ENCODE measurements at places on chromosomes 16 and 17. TPM values are rescaled to one million over a fixed set of nuclear protein-coding genes. Genes with fewer than 3 reads are reported as not detected.
A peak's percentile ranks its signal among the peaks of the same experiment; 100 is the strongest.

DNA sequence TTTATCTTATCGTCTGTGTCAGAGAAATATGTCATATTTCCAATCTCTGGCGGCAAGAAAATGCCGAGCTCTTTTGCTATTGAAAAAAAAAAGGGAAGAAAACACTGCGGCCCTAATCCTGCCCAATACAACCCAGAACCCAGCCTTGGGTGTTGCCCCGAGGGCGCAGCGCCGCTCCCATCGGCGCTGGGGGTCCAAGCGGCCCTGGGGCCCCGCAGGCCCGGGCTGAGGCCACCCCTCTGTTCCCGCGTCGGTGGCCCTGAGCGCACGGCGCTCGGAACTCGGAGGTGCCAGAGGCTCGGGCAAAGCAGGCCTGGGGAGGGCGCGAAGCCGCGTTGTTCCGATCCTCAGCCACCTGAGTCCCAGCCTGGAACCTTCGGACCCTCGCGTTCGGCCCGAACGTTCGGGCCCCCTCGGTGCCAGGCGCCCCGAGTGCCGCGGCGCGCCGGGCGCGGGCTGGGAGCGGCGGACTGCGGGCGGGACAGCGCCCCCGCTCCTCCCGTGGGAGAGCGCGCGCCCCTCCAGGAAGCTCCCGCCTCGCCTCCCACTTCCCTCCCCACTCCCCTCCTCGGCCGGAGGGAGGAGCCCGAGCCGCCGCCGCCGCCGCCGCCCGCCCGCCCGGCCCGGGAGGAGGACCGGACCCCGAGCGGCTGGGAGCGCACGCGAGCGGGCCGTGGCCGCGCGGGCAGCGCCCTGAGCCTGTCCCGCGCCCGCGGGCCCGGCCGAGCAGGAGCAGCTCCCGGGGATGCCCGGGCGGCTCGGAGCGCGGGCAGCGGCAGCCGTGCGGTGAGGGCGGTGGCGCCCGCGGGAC is at the start of gene CPNE2:
Gene CPNE2 (plus strand): TSS at position 609 of the 811 bp plus-strand sequence. CDS start 18,160 bp downstream, outside the sequence.
- DNase-seq: peak; percentile 53

Gene CTRL
- total RNA-seq: 1.4 TPM

Gene RBFOX1
- total RNA-seq: 78.0 TPM

GRCh38 chr17:14732211-14732610 is 431.3 kb downstream of the HS3ST3B1 start:
- no peak for DNase-seq

DNA sequence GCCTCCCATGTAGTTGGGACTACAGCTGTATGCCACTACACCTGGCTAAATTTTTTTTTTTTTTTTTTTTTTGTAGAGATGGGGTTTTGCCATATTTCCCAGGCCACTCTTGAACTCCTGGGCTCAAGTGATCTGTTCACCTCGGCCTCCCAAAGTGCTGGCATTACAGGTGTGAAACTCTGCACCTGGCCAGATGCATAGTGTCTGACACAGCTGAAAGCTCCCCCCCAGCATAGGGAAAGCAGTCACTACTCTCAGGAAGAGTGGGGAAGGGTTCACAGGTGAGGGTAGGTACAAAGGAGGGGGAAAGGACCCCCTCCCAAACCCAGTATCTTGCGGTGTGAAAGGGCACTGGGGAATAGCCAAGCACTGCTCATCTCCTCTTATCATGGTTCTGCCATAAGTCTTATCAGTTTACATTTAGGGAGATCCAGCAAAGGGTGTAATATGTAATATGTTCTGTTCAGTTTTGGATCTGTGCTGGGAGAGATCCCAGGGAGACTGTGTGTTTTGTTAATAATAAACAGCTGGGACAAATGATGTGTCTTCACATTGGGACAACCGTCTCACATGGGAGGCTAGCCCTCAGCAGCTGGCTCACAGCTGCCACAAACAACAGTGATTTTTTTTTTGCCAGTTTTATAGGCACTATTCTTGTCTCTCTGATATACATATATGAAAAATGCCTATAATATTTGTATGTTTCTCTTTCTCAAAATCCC is 6.8 kb upstream of the CAVIN1 start:
- DNase-seq: no peak

Gene ATP2C2
- total RNA-seq: 7.0 TPM

Gene DHRS7C
- not detected for total RNA-seq

Gene CDH1
- 1.1 TPM for total RNA-seq

- DNase-seq: no peak
Measured at GRCh38 chr16:72809446-72809845, 238.5 kb downstream of the ZFHX3 start.

Gene GPRC5B
- 39.3 TPM for total RNA-seq

DNA sequence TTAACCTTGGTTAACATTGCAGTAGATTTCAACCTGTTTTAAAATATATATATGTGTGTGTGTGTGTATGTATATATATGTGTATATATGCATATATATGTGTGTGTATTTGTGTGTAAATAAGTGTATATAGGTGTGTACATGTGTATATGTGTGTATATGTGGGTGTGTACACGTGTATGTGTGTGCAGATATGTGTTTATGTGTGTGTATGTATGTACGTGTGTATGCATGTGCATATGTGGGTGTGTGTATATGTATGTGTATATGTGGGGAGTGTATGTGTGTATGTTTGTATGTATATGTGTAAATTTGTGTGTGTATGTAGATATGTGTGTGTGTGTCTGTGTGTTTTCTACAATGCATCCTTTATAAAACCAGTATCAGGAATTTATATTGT is 205.5 kb upstream of the FOXF1 start:
- DNase-seq: no peak

Gene BICDL2
- not detected for total RNA-seq

Gene CLEC10A
- not detected for total RNA-seq

Gene NDE1
- 4.2 TPM for total RNA-seq

Gene CLTC
- total RNA-seq: 306 TPM

DNA sequence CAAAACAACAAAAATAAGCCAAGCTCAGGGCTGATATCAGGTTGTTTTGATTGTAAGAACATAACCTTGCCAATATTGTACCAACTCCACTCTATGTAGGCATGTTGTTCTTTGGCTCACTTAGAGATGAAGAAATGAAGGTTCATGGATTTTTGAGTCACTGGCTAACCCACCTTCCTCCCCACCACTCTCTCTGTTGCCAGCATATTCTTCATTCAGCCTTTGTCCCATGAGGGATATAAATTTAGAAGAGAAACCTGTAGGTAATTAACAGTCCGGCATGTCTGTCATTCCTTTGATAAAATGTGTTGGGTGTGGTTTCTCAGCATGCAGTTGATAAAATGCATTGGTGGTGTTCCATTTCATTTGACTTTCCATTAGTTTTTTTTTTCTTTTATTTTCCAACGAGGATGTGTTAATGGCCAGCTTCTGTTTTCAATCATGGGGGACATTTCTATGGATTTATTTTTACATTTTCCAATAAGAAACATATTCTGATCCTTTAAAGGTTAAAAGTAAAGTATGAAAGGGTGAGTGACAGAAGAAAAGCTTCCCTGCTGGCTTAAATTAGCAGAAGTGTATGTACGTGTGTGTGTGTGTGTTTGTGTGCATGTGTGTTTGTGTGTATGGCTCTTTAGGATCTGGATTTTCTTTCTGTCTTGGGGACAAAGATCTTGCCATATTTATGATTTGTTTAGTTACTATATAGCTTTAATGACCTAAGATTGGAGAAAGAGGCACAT is 166.2 kb upstream of the KCNJ16 start:
- no peak for DNase-seq

GRCh38 chr17:48375356-48375755 is 54.7 kb downstream of the SKAP1 start:
- DNase-seq: no peak

GRCh38 chr16:1438229-1439057 is 5.9 kb downstream of the CCDC154 start:
- DNase-seq: no peak

GRCh38 chr16:86151239-86151851 is 252.4 kb downstream of the IRF8 start:
- no peak for DNase-seq

Gene CDRT15L2
- not detected for total RNA-seq

DNA sequence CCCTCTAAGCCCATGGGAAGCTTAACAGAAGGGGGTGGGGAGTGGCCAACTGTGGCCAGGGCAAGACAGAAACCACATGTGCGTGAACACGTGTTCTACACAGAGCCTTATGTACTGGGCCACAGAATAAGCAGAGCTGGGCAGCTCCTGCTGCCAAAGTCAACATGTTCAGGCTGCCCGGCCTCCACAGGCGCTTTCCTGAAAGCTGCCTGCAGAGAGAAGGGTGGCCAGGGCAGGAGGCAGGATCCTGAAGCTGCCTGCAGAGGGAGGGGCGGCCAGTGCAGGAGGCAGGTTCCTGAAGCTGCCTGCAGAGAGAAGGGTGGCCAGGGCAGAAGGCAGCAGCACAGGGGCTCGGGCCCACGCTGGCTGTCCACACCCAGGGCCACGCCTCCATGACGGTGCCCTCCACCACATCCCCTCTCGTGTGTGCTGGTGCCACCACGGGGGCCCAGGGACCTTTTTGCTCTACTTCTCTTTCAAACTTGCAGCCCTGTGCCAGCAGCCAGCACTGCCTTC is 79.5 kb downstream of the ANKRD11 start:
- DNase-seq: no peak

GRCh38 chr17:10614536-10615155 is 42.5 kb downstream of the MYH3 start:
- DNase-seq: no peak

- no peak for DNase-seq
Measured at GRCh38 chr16:84080378-84080777, 36.4 kb downstream of the MBTPS1 start.

DNA sequence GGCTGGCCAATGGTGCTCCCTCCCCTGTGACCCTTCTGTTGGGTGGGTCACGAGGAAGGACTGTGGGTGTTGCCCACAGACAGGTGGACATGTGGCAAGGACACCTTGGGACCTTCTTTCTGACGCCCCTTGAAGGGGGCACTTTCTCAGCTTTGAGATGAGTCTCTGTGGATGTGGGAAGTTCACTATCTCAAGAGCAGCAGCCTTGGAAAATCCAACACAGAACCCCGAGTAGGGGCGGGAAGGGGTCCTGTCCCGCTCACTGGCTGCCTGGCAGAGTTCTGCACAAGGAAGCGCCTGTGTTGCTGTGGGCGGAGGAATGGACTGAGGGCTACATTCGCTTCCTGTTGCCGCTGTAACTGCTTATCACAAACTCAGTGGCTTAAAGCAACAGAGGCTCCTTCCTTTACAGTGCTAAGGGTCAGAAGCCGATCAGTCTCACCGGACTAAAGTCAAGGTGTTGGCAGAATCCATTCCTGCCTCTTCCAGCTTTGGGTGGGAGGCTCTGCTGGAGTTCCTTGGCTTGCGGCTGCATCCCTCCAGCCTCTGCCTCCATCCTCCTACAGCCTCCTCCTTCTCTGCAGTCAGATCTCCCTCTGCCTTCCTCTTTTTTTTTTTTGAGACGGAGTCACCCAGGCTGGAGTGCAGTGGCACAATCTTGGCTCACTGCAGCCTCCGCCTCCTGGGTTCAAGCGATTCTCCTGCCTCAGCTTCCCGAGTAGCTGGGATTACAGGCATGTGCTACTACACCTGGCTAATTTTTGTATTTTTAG is 305.2 kb downstream of the SEC14L1 start:
- peak; percentile 52 for DNase-seq

GRCh38 chr16:66600477-66600876 is 4.0 kb upstream of the CMTM3 start:
- DNase-seq: no peak

GRCh38 chr16:86986136-86986535 is 331.1 kb downstream of the C16orf95 start:
- DNase-seq: no peak

Data from occipital lobe (tissue), 3 donors.